ENCODE measurements at places on chromosomes 7 and 10.

DNA sequence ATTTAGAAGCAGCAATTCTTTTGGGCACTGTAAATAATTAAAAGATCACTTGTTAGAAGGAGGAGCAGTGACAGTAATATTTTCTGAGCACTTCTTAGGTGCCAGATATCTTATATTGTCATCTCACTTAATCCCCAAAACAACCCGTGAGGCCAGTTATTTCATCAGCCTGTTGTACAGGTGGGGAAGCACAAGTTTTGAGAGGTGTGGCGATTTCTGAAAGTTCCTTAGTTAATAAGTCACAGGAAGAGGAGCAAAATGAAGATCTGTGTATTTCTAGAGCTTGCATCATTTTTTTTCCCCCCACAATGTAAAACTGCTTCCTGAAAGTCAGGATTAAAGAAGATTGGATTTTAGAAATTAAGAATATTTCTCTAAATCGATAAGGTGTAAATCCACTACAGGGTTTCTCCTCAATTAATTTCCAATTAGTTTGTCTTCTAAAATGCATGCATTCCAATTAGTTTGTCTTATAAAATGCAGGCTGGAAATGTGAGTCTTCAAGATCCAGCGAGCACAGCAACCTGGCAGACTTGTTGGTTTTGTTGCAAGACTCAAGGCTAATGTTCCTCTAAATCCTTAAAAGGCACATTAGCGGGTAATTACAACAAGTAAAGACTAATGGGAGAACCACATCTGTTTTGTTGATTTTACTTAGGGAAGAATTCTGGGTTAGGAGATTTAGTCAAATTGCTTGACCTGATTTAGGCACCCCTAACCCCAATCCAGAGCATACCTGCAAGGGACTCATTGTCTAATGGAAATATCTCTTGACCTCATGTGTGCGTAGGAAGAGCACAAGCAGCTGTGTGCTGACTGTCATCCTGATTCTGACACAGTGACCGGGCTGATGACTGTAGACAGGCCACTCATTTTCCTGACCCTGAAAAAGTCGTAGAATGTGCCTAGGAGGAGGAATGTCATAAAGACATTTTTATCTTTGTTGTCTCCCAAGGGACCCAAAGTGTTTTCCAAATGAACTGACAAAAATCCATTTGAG is 272.0 kb downstream of the BAMBI start:
- DNase-seq = no peak

GRCh38 chr10:132806110-132806509 is 20.2 kb upstream of the NKX6-2 start:
- no peak for DNase-seq

- no peak for DNase-seq
Measured at GRCh38 chr10:17443707-17444387, 10.5 kb downstream of the ST8SIA6 start.

DNA sequence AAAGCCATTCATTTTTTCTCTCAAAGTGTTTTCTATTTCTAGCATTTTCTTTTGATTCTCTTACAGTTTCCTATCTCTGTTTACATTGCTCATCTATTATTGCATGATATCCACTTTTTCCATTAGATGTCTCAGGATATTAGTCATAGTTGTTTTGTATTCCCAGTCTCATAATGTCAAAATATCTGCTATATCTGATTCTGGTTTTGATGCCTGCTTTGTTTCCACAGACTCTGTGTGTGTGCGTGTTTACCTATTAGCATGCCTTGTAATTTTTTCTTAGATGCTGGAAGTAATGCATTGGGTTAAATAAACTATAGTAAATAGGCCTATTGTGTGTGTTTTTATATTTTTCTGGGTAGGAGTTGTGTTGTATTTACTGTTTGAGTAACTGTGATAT is 1126.3 kb downstream of the SORCS1 start:
- no peak for DNase-seq

GRCh38 chr7:90660819-90661218 is 64.7 kb downstream of the CDK14 start:
- no peak for DNase-seq

- no peak for DNase-seq
Measured at GRCh38 chr10:129372172-129372571, 94.9 kb upstream of the MGMT start.

DNA sequence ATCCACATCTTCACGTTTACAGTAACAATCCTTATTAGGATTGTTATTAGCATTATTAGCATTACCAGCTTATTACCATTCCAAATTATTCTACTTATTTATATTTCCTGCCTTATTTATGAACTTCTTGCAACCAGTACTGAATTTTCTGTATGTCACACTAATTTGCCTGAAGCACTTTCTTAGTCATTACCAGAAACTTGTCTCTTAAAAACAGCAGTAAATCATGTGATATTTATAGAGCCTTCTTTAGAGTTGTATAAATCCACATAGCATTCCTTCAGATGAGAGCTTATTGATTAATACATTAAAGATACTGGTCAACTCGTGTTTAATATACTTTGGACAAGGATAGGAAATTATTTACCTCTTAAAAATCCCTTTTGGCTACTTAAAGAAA is 618.6 kb downstream of the SUGCT start:
- no peak for DNase-seq

GRCh38 chr10:30353851-30354250 is 4.8 kb upstream of the MTPAP start:
- no peak for DNase-seq

All from stimulated activated CD4-positive, alpha-beta T cell treated with anti-CD3 and anti-CD28 coated beads, Interleukin-4, amount 100 ng/mL, for 24 hours (primary cell).